ENCODE measurements at places on chromosomes 11 and 22.

DNA sequence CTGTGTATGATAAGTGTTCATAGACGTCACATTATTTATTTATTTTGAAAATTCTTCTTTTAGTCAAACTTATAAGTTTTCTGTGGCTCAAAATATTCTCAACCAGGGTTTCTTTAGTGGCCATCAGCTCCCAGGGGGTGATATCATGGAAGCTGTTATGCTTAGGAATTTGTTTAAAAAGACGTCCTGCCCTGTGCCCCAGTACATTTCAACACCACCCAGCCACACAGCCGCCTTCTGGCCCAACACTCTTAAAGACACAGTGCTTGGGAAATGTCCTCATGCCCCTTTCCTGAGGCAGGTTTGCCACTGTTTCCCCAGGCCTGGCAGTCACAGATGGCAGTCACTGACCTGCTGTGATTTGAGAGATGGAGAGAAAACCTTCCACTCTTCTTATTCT, 19.9 kb downstream of the TSKU start:
- no peak for DNase-seq

GRCh38 chr22:37427135-37427710, at the start of gene ELFN2:
Gene ELFN2 (minus strand): TSS chr22:37427479. CDS start chr22:37375534, 51,945 bp downstream.
- DNase-seq: no peak

DNA sequence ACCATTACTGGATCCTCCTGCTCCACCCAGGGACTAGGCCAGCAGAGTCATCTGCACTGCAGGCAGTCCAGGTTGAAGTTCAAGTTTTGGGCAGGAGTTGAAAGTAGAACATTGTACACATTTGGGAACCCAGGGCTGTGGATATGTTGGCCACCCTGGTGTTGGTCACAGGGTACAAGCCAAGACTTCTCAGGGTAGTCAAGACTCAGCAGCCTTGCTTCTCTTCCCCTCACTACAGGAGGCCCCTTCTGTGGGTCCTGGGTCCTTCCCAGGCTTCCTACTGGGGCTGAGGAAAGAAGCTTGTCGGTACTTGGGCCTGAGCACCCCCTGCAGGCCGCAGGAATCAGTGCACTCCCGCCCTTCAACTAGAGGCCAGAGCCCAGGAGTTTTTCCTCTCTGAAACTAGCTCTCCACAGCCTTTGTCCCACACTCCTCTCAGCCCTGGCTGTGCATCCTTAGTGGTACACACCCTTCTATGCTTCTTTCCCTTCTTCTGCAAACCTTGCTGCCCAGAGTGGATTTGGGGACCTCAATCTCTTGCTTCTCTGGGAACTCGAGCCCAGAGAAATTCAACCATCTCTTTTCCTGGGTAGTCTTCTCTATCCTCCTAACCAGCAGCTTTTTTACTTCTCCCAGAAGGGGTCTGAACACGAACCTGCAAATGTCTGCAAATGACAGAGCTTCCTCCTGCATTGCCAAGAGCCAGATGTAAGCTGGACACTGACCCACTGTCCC, 2.6 kb upstream of the HPX start:
- peak; percentile 54 for DNase-seq

DNA sequence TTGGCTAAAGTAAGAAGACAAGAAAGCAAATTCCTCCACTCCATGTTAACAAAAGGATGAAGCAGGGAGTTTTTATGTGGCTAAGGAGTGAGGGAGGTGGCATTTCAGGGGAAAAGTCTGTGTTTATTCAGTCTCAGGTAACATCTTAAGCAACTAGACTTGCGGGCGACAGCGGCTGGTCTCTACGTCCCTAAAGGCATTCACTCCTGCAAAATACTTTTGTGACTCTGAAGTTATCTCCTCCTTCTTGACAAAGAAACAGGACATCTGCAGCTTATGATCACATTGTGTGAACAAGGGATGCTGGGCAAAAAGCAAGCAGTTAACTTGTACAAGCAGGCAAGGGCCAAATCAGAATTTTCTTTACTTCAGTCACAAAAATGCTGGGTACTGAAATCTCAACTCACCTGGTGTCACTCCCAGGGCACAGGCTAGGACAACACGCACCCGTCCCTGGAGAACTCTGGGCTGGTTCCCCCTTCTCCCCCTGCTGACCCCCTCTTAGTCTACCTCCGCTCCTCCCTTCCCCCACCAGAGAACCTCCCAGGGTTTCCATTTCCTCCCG, 38.3 kb downstream of the IGLL5 start:
- DNase-seq: no peak

DNA sequence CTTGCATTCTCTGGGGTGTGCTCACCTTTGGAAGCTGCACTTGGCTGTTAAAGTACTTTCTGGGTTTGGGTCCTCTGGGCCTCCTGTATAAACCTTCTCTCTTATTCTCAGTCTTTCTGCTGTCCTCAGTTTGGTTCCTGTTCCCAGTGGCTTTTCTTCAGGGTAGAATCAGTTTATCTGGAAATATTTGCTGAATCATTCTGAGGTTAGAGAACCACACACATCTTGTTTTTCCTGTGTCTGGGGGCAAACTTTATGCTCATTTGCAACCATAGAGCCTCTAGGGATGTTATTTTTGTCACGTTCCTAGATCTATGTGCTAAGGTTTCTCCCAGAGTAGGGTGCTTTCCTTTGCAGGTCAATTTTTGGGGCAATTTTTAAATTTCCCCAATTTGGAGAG, 224.3 kb upstream of the C11orf87 start:
- no peak for DNase-seq

DNA sequence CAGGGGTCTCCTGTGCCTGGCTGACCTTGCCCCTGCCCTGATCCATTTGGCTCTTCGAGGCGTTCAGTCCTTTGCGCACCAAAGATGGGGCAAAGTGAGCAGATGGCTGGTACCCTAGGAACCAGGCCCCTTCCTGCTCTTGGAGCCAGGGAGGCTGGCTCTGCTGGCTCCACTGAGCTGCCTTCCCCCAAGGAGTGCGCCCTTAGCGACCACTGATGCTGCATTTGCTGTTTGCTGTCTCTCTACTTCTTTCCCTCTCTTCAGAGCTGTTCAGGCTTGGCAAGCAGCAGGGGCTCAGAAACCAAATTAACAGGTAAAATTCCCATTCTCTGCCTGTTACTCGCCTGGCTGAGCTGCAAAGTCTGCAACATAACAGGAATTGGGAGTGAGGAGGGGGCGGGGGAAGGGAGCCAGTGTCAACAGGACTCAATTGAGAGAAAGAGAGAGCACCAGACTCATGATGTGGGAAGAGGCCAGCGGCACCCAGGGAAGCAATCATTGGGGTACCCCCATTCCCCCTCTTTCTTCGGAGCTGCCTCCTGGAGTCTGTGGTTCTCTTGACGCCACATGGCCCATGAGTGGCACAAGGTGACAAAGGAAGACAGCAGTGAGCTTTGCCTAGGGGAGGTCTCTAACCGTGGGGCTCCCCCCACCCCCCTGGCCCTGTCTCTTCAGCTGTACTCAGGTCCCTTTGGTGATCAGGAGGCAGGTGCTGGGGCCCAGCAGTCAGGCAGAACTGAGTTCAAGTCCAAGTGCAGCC, 102.3 kb downstream of the TP53I11 start:
- DNase-seq: no peak

- no peak for DNase-seq
Observed at GRCh38 chr22:26453812-26454500, 24.9 kb downstream of the ASPHD2 start.

DNA sequence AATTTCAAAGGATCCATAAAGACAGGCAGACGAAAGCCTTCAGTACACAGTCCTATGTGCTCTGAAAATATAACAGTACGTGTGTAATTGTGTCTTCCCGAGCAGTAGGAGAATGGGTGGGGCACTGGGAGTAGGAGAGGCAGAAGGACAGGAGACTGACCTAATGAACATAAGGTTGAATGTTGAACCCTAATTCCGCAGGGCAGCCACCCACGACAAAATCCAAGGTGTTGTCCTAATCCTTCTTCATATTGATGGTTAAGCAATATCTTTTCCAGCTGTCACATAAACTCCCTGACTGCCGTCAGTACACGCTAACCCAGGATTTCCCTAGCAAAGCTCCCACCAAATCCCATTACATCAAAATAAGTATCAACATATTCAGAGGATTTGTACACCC, 34.5 kb downstream of the SPATA19 start:
- no peak for DNase-seq

GRCh38 chr11:1123970-1124369, 33.8 kb upstream of the MUC5AC start:
- no peak for DNase-seq

GRCh38 chr11:10619131-10619680, 50.7 kb upstream of the LYVE1 start:
- DNase-seq: no peak

DNA sequence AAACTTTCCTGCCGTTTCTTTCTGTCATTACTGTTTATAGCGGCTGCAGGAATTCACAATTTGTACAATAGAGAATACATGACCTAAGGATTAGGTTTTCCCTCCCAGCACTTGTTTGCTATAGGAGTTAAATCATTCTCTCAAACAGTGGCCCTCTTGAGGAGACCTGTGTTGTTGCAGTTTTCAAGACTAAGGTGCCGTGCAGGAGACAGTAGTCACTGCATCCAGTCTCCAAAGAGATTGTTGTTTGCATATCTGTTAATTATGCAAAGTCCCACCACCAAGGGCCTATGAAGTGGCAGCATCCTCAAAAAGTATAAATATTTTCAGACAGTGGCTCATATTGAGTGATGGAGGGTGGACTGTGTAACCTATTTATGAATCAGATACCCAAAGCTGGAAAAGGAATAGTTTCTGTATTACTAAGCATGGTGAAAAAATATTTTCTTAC, 2.3 kb downstream of the PRSS23 start:
- no peak for DNase-seq

DNA sequence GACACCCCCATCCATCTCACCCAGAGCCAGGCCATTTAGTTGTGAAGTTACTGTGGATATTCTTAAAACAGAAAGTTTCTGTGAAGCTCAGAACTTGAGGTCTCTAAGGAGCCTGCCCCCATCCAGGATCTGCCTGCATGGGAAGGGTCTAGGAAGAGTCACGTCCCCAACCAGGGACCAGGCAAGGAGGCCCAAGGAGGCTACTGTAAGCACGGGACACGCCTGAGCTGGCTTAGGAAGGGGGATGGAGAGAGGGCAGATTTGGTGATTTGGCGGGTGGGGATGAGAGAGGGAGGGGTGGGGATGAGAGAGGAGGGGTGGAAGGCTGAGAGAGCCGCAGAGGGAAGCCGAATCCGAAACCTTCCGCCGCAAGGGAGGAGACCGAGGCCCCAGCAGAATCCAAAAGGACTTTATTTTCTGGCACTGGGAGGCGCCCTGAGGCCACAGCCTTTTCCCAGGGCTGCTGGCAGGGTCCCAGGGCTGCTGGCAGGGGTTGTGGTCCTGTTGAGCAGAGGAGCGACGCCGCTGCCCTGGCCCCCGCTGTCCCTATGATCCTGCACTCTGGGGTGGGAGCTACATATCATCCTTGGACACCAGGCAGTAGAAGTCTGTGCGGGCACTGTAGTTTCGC, 9.4 kb downstream of the SIGIRR start:
- DNase-seq: no peak

DNA sequence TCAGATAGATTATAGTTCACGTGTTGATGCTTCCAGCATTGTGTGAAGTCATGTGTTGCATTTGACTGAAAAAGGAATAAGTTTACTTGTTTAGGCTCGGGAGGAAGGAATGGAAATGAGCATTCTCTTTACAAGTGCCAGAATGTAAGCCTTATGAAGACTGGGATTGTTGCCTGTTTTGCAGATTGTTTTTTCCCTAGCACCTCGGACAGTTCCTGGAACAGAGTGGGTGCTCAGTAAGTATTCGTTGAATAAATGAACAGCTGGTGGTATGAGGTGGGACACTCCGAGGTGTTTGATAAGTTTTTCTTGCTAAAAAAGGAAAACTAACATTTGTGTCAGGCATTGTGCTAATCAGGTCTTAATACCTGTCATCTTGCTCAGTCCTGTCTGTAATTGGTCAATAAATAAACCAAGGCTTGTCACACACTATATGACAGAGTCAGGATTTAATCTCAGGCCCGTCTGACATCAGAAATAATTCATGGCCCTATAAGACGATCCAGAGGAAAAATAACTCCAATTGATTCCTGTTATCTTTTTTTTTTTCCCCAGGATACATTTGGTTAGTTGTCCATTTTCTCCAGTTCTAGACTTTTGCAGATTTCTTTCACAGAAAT, 304.7 kb downstream of the NELL1 start:
- DNase-seq: no peak

DNA sequence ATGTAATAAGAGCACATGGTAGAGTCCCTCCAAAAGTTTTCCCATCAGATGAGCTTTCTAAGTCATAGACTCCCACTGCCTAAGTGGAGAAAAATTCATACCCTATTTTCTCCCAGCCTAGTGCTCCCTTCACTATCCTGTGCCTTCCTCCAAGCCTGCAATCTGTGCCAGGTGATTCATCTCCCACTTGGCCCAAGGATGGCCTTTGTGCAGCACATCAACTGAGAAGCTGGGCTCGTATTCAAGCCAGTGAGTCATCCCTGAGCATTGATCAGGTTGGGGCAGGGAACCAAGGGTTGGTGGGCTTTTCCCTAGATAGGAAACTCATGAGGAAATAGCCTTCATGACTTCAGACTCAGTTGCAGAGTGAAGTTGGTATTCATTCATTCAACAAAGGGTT, 64.6 kb downstream of the PANX1 start:
- DNase-seq: no peak

DNA sequence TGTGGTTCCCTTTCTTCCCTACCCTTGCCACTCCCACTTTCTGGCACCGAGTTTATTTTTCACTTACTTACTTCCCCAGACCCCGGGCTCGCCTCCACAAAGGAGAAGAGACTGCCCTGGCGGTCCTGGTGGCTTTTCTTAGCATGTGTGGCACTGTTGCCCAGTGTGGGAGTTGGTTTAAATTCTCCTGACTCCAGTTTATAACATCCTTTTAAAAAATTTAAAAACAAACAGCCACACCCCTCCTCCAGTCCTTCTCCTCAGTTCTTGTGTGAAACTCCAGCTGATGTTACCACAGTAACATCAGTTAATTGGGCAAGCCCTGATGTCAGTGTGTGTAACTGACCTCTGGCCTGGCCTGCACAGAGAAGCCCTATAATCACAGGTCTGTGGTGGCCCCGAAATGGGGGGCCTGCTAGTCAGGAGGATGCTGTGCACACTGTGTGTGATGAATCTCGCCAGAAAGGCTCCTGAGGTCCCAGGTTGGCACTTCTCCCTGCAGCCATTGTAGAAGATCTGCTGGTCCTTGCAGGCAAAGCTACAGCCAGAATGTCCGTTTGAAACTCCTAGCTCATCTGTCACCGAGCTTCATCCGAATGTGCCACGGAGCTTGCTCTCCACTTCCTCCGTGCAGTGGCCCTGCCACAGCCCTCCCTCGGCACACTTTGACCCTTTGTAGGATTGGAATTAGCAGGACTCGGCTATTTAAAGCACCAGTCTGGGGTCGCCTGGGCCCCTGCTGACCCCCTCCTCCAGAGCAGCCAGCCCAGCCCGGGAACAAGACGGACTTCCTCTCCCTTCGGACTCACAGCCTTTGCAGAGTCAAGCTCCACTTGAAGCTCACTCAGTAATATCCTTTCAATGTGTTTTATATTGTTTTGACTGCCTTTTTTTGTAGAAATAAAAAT, 7.6 kb downstream of the YDJC start:
- no peak for DNase-seq

Measured in T-cell (primary cell).